ENCODE measurements at places on chromosomes 4 and X. TPM values are rescaled to one million over a fixed set of nuclear protein-coding genes. Genes with fewer than 3 reads are reported as not detected.

GYPA gene
- 0.99 TPM for total RNA-seq

SPANXA2 gene
- total RNA-seq, result not detected

IL13RA2 gene
- total RNA-seq, result 13.8 TPM

CTAG1A gene
- not detected for total RNA-seq

PABPC1L2A gene
- not detected for total RNA-seq

HELT gene
- total RNA-seq, result not detected

ARHGAP36 gene
- total RNA-seq, result not detected

PPBP gene
- total RNA-seq, result 8.4 TPM

FGF13 gene
- total RNA-seq, result 13.8 TPM

KCTD8 gene
- 0.75 TPM for total RNA-seq

MAP9 gene
- total RNA-seq, result 16.2 TPM

F8A2 gene
- total RNA-seq, result not detected

IGFBP7 gene
- total RNA-seq, result 2,521 TPM

C4orf50 gene
- 0.03 TPM for total RNA-seq

DNA sequence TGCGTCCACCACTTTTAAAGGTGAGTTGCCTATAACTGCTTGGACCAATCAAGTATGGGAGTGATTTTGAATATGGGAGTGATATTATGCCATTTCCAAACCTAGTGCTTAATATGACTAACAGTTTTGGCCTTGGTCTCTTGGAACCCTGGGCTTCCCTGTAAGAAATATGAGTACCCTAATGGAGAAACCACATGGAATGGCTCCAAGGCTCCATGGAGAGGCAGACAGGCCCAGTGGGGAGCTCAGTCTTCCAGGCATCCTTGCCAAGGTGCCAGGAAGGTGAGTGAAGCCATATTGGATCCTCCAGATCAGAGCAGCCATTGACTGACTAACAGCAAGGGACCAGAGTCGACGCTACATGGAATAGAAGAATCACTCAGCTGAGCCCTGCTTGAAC lies 53.2 kb downstream of the MAML3 start:
- no peak overlapping the region for H3K4me3 ChIP-seq
- H3K27ac ChIP-seq, result no peak overlapping the region
- no peaks in the 10 kb centered on the region for H3K36me3 ChIP-seq
- H3K4me1 ChIP-seq, result peaks cover 2% of the 10 kb centered on the region

GRCh38 chr4:168631241-168632162 lies 134.7 kb downstream of the PALLD start:
- H3K4me3 ChIP-seq, result peak overlapping the region; percentile 69
- H3K4me1 ChIP-seq, result peaks cover 1% of the 10 kb centered on the region
- no peaks in the 10 kb centered on the region for H3K27me3 ChIP-seq
- H3K36me3 ChIP-seq, result no peaks in the 10 kb centered on the region
- peak overlapping the region; percentile 46 for H3K27ac ChIP-seq

GRCh38 chr4:63906660-63907183 lies 502.5 kb downstream of the TECRL start:
- no peak overlapping the region for H3K27ac ChIP-seq
- H3K36me3 ChIP-seq, result no peaks in the 10 kb centered on the region
- no peak for DNase-seq
- no peaks in the 10 kb centered on the region for H3K4me1 ChIP-seq
- no peaks in the 10 kb centered on the region for H3K27me3 ChIP-seq
- H3K4me3 ChIP-seq, result no peak overlapping the region

DNA sequence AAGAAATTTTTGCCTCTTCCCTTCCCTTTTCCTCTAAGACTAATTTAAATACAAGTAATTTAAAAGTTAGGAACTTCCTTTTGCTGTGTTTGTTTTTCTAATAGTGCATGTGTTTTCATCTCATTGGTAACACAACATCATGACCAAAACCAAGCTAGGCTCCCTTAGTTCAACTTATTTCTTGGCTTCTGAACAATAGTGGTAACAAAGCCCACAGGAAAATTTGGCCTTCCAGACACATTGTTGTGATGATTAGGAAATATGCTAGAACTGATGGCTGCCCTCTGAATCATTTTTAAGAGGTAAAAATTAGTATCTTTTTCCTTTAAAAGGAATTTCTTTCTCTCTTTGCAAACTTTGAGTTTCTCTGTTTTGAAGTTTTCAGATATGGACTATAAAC lies 25.5 kb upstream of the TEC start:
- H3K36me3 ChIP-seq, result no peaks in the 10 kb centered on the region
- no peak overlapping the region for H3K27ac ChIP-seq
- H3K4me1 ChIP-seq, result no peaks in the 10 kb centered on the region
- H3K27me3 ChIP-seq, result no peaks in the 10 kb centered on the region
- DNase-seq, result no peak

DNA sequence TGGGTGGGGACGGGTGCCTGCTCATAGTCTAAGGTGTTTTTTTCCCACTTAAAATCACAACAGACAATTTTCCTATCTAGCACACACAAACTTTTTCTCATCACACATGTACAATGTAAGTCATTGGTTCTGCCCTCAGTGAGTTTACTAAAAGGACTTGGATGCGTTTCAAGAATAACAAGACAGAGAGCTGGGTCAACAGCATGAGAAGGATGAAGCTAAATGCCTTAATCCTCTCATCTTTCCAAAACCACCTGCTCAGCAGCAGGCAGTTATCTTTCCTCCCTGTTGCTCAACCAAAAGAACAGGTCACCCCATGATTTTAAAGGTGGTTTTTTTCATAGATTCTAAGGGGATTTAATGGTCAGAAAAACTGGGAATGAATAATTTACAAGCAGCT lies 40.1 kb downstream of the OFD1 start:
- H3K27ac ChIP-seq, result no peak overlapping the region
- no peak for DNase-seq
- peaks cover 4% of the 10 kb centered on the region for H3K36me3 ChIP-seq
- no peaks in the 10 kb centered on the region for H3K4me1 ChIP-seq
- no peaks in the 10 kb centered on the region for H3K27me3 ChIP-seq

DNA sequence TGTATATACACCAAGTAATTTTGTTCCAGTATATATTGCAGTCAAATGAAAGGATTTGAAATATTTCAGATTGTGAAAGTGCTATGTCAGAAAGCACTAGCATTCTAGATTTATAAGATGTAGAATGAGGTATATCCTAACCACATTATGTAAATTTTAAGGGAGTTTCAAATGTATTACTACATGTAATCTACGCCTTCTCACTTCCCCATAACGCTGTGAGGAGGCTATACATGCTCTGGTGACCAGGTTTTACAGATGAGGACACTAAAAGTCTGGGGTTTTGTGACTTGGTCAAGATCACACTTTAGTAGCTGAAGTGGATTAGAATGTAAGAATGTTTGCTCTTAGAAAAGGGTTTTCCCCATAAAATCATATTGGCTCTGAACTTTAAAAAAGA lies 8.1 kb downstream of the ENPEP start:
- H3K27ac ChIP-seq, result no peak overlapping the region
- no peak for DNase-seq
- H3K4me1 ChIP-seq, result no peaks in the 10 kb centered on the region
- H3K36me3 ChIP-seq, result no peaks in the 10 kb centered on the region

DNA sequence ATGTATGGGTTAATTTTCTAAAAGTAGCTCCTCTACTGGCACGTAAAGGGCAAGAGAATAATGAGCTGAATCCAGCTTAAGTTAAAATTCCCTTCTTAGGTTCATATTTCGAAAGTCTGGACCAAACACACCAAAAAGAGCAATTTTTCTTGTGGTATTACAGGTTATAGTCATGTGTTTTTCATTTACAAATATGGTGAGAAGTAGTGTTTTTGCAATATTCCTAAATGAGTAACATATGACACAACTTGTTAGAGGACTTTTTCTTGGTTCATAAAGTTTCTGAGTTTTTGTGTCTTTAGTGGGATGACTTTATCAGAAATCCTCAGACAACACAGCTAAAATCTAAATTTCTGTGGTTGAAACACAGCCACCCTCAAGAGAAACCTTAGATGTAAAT lies 172.1 kb downstream of the AFF2 start:
- no peak overlapping the region for H3K4me3 ChIP-seq
- no peaks in the 10 kb centered on the region for H3K36me3 ChIP-seq
- no peak overlapping the region for H3K27ac ChIP-seq
- H3K27me3 ChIP-seq, result no peaks in the 10 kb centered on the region
- no peaks in the 10 kb centered on the region for H3K4me1 ChIP-seq

- H3K4me3 ChIP-seq, result no peak overlapping the region
- H3K27ac ChIP-seq, result no peak overlapping the region
- DNase-seq, result no peak
- no peaks in the 10 kb centered on the region for H3K4me1 ChIP-seq
- H3K27me3 ChIP-seq, result no peaks in the 10 kb centered on the region
- H3K36me3 ChIP-seq, result no peaks in the 10 kb centered on the region
These were observed 242.8 kb downstream of the ADGRL3 start for GRCh38 chr4:61442936-61443335.

DNA sequence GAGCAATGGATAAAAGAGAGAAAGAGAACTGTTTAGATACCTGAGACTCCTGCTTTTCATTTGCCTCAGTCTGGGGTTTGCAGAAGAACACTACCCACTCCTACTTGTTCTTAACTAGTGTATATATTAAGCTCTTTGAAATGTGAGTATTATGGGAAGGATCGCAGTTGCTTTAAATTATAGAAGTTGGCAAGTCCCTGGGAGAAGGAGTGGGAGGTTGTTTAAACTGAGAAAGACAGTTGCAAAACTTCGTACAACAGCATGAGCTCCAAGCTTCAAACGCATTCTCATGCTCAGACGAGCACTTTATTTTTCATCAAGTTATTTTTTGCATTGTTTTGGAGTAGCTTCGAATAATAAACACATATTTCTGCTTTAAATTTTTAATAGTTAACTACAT lies 88.1 kb upstream of the C1QTNF7 start:
- peaks cover 6% of the 10 kb centered on the region for H3K4me1 ChIP-seq
- H3K36me3 ChIP-seq, result no peaks in the 10 kb centered on the region
- no peaks in the 10 kb centered on the region for H3K27me3 ChIP-seq

DNA sequence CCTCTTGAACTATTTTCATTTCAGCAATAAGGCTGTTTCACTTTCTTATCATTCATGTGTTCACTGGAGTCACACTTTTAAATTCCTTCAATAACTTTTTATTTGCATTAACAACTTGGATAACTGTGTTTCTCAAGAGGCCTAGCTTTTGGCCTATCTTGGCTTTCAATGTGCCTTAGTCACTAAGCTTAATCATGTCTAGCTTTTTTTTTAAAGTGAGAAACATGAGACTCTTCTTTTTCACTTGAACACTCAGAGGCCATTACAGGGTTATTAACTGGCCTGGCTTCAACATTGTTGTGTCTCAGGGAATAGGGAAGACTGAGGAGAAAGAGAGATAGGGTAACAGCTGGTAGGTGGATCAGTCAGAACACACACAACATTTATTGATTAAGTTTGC lies 64.0 kb upstream of the VCX2 start:
- DNase-seq, result no peak
- no peaks in the 10 kb centered on the region for H3K36me3 ChIP-seq
- H3K27me3 ChIP-seq, result no peaks in the 10 kb centered on the region

DNA sequence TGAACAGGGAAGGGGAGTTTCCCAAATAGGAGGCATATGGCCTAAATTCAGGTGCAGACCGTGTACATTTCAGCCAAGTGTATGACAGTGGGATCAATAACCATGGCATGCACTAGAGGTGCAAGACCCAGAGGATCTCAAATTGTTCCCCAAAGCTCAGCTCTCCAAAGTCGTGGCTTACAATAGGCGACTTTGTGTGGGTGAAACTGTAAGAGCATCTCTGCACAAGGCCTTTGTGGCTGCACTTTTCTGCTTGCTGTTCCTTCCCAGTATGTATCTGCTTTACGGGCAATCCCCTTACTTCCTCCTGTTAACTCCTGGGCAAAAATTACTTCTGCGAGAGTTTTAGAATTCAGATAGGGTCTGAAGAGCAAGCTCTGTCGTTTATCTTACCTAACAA lies 518.3 kb upstream of the ZFP42 start:
- no peak overlapping the region for H3K4me3 ChIP-seq
- no peak overlapping the region for H3K27ac ChIP-seq
- DNase-seq, result no peak
- H3K4me1 ChIP-seq, result peaks cover 5% of the 10 kb centered on the region
- H3K27me3 ChIP-seq, result no peaks in the 10 kb centered on the region
- H3K36me3 ChIP-seq, result no peaks in the 10 kb centered on the region

DNA sequence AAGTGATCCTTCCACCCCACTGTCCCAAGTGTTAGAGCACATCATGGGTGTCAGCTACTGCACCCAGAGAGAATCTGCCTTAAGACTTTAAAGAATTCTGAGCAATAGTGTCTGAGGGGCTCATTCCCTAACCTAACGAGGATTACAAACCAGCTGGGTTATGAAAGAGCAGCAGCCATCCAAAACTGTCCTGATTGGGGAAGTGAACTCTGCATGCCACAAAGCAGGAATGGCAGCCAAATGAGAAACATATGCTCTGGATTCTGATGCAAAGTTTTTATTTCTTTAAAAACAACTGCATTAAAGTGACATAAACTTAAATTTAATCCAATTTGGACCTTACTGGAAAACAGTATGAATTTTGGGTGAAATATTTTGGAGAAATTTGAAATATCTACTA lies 103.2 kb downstream of the ANXA3 start:
- H3K36me3 ChIP-seq, result no peaks in the 10 kb centered on the region
- H3K27me3 ChIP-seq, result no peaks in the 10 kb centered on the region
- no peak for DNase-seq
- H3K27ac ChIP-seq, result no peak overlapping the region

GRCh38 chrX:323721-324628 lies 5.4 kb upstream of the GTPBP6 start:
- H3K4me1 ChIP-seq, result no peaks in the 10 kb centered on the region
- H3K27ac ChIP-seq, result no peak overlapping the region
- no peaks in the 10 kb centered on the region for H3K27me3 ChIP-seq
- H3K4me3 ChIP-seq, result no peak overlapping the region

DNA sequence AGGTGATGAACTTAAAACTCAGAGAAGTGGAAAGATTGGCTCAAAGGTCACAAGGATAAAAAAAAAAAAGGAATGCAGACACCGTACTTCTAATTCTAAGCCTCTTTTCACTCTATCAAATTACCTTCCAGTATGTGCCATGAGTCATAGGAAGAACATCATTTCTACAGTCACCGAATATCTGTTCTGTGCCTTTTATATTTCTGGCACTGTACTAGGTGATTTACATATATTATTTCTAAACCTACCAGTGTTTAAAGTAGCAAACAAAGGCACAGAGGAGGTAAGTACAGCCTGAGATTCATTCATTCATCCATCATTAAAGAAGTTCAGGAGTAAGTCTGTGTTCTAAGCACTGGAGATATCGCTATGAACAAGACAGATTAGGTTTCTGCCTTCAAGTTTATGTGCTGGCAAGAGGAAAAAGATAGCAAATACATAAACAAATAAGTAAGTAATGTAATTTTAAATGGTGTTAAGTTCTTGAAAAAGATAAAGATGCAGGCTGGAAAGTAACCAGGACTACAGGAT lies 65.3 kb downstream of the PALLD start:
- no peaks in the 10 kb centered on the region for H3K4me1 ChIP-seq
- no peak overlapping the region for H3K4me3 ChIP-seq
- H3K36me3 ChIP-seq, result no peaks in the 10 kb centered on the region
- DNase-seq, result no peak
- H3K27ac ChIP-seq, result no peak overlapping the region

DNA sequence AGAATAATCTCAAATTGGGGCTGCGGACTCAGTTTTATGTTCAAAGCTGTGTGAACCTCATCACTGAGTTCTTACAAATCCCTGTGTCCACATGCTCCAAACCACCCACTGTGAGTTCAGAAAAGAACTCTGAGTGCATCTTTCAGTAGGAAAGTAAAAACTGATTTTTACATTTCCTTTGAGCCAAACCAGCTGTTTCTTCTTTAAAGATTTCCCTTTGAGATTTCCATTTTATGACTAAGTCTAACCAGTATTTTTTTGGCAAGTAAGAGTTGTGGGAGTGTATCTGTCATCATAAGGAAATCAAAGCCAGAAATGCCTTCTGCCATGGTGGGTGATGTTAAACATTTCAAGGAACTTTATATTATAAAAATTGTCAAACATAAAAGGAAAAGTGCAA lies 100.0 kb downstream of the TET2 start:
- H3K27me3 ChIP-seq, result no peaks in the 10 kb centered on the region
- no peak overlapping the region for H3K27ac ChIP-seq
- no peak for DNase-seq
- H3K4me1 ChIP-seq, result peaks cover 2% of the 10 kb centered on the region

Measured in aorta (tissue), 5 donors.